Activated naive CD4-positive, alpha-beta T cell (primary cell): ENCODE measurements at places on chromosomes 7 and 10.

DNA sequence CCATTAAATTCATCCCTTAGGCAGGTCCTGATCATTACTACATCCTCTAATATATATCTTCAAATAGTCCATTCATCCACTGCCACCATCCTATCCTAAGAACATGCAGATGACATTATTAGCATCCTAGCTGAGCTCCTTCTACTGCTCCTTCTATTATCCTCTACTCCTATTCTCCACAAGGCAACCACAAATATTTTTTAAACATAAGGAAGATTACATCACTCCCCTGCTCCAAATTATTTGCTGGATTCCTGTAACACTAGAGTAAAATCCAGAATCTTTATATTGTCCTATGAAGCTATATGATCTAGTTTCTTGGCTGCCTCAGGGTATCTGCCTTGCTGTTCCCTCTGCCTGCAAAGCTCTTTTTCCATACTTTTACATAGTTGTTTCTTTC is 176.3 kb upstream of the SLC26A5 start:
- DNase-seq, result no peak

DNA sequence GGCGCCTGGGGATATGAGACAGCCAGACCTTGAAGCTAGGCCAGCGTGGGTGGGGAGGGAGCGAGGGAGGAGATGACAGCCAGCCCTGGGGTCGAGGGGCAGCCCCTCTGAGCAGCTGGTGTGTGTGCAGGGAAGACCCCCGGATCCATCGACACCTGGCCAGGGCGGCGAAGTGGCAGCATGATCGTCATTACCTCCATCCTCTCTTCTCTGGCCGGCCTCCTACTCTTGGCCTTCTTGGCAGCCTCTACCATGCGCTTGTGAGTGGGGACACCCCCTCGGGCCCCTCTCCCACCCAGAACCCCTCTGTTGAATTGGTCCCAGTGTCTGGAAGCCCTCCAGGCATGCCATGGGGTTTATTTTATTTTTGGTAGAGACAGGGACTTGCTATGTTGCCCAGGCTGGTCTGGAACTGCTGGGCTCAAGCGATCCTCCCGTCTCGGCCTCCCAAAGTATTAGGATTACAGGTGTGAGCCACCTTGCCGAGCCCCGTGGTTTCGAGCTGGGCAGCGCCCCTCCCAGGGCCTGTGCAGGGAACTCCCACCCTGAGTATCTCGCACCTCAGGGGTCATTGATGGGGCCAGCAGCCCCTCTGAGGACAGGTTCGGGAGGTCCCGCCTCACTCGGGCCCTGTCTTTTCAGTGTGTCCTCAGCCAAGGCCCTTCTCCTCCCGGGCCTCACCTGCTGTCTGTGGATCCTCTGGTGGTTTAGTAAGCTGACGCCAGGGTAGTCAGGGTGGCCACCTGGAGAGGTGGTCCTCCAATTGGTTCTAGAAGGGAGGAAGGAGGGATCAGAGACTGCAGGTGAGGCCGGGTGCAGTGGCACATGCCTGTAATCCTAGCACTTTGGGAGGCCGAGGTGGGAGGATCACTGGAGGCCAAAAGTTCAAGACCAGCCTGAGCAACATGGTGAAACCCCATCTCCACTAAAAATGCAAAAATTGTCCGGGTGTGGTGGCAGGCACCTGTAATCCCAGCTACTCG is 3.8 kb downstream of the UPK3B start:
- no peak for DNase-seq

DNA sequence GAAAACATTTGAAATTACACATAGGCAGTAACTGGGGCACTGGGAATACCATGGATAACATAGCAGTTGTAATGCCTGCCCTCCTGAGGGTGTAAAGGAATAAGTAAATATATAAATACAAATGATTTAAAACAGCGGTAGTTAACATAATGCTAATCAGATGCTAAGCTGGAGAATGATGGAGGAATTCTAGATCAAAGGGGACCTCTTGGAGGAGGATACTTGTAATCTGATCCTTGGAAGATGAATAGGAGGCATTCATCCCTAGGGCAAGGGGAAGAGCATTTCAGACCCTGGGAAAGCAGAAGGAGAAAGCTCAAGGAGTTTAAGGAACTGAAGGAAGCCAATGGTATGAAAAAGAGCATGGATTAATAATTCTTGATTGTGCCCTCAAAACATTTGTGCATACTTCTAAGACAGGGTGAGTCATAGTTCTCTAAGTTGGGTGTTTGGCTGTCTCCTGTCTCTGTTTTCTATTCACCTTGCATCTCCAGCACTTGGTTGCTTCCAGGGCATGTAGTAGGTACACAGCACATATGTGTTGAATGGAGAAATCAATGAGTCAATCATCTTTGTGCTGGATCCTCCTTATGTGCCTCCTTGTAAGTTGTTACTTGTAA is 54.8 kb upstream of the PLPP4 start:
- no peak for DNase-seq

DNA sequence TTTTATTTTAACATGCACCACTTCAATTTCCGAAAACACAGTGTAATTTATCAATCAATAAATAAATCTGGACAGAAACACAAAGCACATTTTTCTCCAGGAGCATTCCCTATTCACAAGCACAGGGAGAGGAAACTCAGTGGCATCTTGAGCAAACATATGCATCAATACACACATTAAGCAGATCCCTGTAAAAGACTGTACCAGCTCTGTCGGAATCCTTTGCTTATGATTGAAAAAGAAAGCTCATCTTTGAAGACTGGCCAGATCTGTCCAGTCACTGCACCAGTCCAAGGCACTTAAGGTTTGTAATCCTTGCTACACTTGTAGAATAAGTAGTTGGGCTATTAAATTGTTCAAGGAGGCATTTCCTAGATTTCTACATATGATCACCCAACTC is 343.9 kb downstream of the BMPER start:
- DNase-seq, result no peak

DNA sequence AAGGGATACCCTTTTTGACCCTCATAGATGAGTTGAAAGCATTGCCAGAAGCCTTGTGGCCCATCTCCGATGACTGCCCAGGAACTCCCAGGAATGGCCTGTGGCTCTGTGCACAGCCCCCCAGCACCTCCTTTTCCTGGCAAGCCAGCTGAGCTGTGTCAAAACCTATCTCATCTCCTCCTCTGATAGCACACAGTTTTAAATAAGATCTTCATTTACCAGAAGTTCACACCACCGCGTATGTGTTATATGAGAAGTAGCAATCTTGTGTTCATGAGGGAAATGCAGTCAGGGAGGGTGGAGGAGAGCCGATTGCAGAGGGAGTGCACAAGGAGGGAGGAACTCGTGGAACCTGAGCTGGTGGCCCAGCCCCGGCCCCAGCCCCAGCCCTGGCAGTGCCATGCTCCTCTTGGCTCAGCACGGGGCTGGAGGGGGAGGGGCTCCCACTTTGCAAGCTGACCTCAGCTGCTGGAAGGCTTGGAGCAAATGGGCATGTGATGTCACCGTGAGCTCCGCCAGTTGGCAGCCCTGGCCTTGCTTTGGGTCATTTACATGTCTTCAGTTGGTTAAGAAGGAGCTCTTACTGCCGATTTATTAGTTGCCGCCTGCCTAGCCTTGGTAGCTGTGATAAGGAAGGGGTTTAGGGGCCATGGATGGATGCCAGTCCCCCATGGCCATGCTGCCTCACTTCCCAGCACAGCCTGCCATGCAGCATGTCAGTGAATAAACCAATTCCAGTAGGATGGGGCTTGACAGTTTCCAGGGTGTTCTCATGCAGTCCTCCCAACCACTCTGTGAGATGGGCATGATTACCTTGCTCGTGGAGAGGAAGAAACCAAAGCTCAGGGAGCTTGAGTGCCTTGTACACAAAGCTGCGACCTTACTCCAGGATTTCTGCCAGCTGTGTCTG is 20.0 kb downstream of the UNC5B start:
- DNase-seq, result no peak

GRCh38 chr7:78370936-78371335 is 572.4 kb downstream of the PHTF2 start:
- DNase-seq, result no peak

DNA sequence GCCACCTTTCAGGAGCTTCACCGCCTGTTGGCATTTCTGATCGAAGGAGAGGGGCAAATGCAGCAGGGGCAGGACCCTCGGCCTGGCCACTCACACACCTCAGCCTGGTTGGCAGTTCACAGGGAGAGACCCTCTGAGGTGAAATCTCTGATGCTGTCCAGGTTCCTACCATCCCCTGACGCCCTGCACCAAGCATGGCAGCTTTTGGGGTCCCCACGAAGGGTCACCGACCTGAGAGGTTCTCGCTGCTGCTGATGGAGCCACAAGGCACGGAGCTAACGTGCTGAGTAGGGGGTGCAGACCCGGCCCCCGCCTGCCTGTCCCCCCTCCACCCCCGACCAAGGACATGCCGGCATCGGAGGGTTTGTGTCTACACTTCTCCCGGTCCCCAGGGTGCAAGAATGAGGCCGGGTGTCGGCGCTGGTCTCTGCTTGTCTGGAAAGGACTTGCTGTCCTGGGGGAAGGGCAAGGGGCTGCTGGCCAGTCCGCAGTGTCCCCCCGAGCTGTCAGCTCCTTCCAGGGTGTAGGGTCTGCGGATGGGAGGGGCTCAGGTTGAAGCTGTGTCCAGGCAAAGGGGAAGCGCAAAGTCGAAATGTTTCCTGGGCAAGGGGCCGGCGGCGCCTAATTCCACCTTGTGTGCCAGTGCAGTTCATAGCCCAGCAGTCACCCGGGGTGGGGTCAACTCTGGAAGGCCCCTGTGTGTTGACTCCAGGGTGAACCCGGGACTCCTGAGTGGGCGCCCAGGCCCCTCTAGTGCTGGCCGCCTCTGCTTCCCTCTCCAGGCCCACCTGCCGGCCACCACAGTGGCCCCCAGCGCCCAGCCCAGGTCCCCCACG is 132.6 kb downstream of the DNAJB6 start:
- DNase-seq, result no peak

DNA sequence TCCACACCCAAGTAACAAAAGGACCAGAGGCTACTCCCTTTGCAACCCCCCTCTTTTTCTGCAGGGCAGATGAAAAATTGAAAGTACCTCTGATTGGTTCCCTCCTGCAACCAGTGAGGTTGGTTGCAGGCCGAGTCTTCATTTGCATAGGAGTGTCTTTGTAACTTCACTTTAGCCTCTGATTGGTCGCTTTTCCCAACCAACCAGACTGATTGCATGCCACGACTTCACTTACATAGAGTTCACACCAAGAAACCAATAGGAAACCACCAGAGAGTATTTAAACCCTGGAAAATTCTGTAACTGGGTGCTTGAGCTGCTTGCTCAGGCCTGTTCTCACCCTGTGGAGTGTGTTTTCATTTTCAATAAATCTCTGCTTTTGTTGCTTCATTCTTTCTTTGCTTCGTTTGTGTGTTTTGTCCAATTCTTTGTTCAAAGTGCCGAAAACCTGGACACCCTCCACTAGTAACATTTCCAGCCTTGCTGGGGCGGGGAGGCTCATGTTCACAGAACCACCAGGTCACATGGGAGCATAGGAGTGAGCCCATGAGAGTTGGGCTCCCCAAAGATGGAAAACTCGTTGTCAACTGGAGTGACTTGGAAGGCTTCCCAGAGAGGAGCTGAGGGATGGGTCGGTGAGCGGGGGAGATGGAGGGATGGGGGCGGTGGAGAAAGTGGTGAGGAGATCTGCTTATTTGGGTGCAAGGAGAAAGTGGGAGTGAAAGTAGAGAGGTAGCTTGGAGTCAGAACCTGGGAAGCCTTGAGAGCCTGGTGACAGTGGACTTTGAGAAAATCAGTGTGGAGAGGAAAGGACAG is 223.6 kb downstream of the GFRA1 start:
- DNase-seq, result no peak

GRCh38 chr10:6721480-6721879 is 141.4 kb upstream of the PRKCQ start:
- no peak for DNase-seq

DNA sequence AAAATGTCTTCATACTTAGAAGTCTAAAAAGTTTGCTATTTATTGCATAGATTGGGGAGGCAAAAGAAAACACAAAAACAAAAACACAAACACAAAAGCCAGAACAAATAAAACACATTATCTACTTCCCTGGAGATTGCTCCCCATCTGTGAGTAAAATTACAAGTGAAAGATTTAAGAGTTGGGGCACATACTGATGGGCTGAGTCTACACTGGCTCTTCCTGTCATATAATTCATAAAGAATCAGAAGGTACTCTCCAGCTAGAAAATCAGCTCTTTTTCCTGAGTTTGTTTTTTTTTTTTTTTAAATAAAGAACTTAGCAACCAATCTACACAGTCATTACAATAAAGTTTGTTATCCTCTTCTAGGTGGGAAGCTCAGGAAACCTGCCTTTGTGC is 192.4 kb upstream of the LRRN3 start:
- no peak for DNase-seq

DNA sequence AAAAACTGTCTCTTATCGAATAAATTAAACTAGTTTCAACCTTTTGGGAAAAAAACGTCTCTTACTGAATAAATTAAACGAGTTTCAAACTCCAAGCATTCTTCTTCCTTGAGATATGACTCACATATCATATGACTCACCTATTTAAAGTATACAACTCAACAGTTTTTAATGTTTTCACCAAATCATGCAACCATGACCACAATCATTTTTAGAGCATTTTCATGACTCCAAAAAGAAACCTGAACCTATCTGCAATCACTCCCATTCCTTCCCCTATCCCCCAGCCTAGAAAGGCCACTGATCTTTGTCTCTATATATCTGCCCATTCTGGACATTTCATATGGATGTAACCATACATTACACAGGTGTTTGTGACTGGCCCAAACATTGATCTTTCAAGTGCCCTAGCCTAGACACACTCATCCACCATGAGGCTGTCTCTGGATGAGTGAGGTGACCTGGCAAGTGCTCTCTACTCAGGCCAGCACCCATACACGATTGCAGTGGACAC is 115.3 kb downstream of the PIP4K2A start:
- DNase-seq, result no peak

- no peak for DNase-seq
Observed at GRCh38 chr7:131225619-131226513, 101.8 kb upstream of the MKLN1 start.

DNA sequence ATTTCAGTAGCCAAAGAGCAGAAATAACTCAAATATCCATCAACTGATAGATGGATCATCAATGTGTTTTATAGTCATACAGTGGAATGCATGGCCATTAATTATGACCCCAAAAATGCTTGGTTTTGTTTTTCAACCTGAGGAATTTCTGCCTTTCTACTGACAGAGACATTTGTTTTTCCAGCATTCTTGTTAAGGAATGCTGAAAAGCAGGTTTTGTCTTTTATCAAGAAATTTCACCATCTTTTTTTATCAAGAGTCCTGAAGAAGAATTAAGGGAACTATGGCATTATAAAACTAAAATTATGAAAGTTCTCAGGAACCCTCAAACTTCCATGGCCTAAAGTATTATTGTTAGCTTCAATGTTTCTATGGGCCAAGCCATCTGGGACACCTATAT is 153.4 kb upstream of the THSD7A start:
- no peak for DNase-seq

- no peak for DNase-seq
Observed at GRCh38 chr10:19333631-19334030, 285.0 kb downstream of the MALRD1 start.
